ENCODE measurements at places on chromosomes 11 and 22.

GRCh38 chr11:120285256-120285655 lies 39.8 kb upstream of the TLCD5 start:
- no peak for DNase-seq

DNA sequence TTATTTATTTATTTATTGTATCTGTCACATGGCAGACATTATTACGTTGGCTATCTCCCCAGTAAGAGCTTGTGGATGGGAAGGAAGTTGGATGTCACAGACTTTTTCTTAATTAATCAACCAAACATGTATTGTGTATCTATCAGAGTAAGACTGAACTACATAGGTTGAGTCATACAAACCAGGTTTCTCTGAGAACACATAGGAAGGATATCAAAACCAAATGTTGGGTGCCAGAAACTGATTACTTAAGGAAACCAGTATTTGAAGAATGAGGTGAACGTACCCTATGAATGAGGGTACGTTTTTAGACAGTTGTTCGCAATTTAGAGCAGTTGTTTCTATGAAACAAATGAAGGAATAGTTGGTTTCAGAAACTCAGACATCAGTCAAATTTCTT lies 136.4 kb downstream of the SLC17A6 start:
- DNase-seq: no peak

- DNase-seq: peak; percentile 59
Measured at GRCh38 chr11:117226388-117227385, 5.2 kb downstream of the PCSK7 start.

DNA sequence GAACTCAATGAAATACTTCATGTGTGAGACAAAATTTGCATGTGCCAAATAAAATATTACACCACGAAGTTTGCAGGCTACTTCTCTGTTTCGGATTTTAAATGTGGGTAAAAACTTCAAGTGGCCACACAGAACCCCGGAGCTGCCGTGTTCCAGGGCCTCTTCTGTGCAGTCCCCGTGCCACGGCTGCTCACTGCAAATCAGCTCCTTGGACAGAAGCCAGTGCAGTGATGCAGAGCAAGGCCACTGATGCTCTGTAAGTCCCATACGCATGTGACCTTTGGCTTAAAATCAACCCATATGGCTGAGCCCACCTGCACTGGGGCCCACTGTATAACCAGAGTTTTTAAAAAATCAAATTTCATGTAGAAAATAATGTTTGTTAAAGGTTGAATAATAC lies 1309.4 kb downstream of the TBC1D22A start:
- DNase-seq: no peak

DNA sequence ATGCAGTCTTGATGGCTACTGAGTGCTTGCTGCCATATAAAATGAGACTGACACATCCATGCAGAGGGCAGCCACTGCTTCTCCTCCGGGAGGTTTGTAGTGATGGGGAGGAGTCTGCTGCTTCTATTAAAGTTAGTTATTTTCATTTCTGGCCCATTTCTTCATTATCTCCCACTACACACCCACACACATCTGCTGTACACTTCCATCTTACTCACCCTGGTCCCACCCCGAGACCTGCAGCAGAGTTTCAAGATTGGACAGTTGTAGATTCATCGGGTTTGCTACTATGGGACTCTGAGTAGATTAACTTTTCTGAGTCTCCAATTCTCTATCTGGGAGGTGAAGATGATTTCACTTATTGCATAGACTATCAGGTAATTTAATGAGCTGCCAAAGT lies 176.2 kb upstream of the SNX19 start:
- no peak for DNase-seq

DNA sequence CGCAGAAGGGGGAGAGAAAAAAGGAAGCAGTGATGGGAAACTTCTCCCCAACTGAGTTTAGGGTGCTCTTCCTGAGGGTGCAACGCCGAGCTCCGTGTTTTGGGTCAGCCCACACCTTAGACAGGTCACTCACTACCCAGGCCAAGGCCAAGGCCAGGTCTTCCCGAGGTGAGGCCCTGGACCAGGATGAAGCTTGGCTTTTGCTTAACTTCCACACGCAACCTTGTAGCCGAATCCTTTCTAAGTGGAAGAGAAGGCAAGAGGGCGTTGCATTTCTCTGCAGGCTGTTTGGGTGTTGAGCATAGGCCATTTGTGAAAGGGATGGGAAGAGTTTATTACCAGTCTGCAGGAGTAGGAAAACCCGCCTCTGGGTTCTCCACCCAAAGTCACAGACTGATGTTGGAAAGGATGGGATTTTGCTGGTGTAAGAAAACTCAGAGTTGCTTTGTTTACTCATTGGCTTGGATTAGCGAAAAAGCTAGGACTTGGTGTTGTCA lies 1.5 kb downstream of the KREMEN1 start:
- no peak for DNase-seq

DNA sequence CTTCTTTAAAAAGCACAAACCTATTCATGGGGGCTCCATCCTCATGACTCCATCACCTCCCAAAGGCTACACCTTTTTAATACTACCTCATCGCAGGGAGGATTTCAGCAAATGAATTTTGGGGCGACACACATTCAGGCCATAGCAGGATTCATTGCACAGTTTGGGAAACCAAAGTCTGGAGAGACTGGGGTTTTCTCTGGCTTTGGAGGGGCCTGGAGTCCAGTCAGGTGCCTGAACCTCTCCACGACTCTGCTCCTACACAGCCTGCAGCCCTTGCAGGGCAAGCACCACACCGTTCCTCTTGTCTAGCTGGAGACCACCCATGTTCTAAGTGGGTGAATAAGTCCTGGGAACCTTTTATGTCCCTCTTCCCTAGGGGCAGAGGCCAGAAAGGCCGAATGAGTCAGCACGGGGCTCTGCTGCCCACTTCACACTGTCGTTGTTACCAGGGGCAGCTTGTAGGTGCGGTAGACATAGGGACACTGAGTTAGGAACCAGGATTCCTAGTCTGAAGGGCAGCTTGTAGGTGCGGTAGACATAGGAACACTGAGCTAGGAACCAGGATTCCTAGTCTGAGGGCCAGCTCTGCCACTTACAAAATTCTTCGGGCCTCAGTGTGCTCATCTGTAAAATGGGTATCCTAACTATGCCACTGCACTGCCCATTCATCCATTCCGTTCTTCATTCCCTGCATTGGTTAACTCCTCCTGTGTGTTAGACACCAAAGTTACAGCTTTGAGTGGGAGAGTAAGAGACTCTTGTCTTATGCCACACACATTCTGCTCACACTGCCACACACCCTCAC lies 251.7 kb upstream of the B3GAT1 start:
- no peak for DNase-seq

DNA sequence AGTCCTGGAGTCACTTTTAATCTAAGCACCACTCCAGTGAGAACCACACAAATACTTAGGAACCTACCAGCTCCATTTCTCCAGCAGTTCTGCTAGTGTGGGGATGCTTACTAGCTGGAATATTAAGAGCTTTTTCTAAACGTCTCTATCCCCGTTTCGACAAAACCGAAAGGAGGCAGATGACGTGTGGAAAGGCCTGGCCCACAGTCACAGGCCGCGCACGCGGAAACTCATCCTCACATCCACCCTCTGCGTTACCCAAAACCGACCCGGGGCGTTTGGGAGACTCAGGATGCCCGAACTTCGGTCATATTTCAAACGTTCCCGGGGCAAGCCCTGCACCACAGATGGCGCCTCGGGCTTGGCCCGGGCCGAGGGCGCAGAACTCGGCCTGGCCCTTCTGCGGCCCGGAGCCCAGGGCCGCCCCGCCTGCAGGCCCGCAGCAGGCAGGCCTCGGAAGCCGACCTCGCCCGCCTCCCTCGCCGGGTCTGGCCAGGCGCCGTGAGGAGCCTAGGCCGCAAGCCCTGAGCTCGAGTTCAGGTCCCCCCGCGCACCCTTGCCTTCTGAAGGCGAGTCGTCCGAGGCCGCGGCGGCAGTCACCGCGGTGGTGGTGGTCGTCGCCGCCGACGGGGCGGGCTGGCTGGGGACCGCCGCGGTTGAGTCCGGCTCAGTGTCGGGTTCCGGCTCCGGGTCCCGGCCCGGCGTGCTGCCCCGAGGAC lies 473 bp downstream of the FNBP4 start:
- DNase-seq: no peak

GRCh38 chr11:17238377-17238776 lies 30.6 kb upstream of the PIK3C2A start:
- DNase-seq: no peak

- DNase-seq: no peak
Measured at GRCh38 chr11:1007279-1007678, 29.2 kb downstream of the MUC6 start.

DNA sequence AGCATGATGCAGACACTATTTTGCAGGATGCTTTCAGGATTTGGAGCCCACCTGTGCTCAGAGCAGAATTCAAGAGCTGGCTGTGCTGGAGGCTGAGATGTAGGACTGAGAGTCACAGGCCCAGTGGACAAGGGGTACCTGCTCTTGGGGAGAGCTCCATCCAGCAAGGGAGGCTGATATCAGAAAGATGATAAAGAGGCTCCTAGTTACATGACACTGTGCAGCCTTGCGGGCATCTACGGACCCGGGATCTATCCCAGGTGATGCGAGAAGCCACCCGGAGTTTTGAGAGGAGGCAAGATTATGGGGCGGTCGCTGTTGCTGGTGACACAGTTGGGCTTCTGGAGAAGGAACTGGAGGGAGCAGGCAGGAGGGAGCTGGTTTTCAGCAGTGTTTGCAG lies 579.0 kb downstream of the TBC1D22A start:
- DNase-seq: no peak

DNA sequence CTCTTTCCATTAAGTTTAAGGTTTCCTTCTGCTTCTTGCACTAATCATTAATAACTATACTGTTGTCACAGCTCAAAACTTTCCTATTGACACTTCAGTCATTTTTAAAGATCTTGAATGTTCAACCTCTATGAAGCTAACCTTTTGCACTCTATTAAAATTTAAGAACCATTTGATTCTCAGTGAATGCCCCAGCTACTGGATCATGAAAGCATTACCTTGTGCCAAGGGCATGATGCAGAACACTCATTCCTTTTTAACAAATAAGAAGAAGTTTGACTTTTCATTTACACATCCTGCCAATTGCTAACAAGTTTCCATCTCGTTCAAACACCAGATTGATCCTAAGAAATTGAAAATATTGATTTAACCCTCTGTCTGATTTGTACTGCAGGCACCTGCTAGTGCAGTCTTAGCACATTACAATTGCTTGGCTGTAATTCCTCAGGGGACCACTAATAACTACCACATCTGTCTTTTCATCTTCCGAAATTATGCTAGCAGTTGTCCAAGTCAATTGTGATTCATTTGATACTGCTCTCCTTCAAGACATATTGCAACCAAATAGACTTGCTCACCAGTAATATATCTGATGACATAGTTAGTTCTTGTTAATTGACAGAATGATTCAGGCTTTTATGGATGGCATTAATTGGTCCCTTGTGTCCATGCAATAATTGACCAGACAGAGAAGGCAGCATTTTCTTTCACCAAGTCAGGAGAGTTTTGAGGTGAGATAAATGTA lies 158.4 kb downstream of the TEAD1 start:
- no peak for DNase-seq

DNA sequence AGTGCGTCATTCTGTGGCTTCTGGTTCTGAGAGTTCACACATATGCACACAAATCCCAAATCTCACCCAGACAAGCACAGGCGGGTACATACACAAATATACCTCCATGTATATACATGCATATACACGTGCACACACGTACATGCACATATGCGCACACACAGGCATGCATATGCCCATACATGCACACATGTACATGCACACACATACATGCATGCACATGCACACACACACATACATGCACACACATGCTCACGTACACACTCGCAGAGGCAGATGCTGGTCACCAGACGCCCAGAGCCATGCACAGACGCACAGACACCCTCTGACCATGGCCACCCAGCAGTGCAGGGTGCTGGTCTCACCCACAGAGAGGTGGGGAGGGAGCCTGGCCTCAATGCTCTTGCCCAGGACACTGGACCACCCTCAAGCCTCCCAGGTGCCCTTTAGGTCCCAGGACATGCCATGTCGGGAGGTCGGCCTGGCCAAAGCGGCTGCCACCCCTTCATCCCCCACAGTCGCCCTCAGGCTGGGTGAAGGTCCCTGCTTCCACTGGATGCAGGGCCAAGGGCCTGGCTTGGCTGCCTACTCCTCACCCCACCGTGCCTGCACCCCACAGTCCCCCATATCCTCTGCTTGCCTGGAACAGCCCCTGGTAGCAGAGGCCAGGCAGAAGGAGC lies 9.5 kb downstream of the DUSP8 start:
- no peak for DNase-seq

DNA sequence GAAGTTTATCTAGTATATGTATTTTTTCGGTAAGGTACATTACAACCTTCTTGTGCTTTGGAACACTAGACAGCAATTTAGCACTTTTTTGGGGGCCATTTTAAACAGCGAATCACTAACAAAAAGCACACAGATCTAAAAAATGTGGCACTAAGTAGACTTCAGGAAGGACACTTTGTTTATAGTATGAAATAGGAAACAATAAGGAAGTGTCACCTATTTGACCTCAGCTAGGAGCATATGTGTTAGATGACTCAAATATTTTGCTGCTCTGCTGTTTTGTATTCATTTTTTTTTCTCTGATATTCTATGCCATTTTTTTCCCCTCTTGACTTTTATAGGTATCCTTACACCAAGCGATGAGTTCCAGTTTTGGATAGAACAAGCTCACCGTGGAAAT lies 5.6 kb downstream of the DYNC2H1 start:
- DNase-seq: no peak

DNA sequence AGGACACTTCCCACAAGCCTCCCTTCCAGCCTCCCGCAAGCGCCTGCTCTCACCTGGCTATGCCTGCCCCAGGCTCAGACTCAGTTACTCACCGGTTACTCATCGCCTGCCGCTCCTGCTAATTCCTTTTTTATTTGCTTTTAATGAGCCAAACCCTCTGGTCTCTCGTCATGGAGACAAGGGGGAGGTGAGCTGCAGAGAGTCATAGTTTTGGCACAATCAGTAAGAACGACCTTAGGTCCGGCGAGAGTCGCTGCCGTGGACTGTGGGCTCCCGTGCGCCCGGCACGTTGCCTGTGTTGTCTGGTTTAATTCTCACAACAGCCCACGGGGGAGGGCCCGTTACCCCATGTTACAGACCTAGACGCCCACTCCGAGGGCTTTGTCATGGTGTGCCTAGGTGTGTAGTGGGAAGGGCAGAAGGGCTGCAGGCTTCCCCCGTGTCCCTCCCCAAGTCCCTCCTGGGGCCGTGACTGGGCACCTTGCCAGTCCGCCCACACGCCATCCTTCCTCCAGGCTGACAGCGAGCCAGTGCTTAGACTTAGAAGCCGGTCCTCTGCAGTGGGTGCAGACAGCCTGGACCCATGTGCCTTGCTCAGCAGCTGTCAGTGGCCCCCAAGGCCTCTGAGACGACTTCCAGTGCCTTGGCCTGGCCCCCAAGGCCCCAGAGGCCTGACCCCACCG lies 42.2 kb downstream of the WNT7B start:
- DNase-seq: peak; percentile 48
